G401 (cell line): ENCODE measurements at places on chromosomes 11 and 22.
A peak's percentile ranks its signal among the peaks of the same experiment; 100 is the strongest.

GRCh38 chr11:93444617-93445073 is 98.5 kb downstream of the SMCO4 start:
- no peak for DNase-seq

DNA sequence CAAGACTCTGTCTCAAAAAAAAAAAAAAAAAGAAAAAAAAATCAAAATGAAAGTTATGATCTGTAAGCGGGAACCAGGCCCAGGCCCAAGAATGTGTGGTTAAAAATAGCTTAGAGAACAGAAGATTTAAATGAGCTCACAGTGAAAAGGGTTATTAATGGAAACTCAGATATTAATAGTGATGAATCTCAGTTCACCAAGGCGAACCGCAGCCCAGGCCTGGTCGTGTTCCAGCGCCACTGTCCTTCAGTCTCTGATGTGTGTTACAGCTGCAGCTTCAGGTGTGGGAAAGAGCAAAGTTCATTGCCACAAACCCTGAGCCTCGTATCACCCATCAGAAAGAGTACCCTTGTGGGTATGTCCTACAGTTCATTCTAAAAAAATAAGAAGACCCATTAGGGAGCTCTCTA is 107.1 kb downstream of the GAB2 start:
- DNase-seq, result no peak

DNA sequence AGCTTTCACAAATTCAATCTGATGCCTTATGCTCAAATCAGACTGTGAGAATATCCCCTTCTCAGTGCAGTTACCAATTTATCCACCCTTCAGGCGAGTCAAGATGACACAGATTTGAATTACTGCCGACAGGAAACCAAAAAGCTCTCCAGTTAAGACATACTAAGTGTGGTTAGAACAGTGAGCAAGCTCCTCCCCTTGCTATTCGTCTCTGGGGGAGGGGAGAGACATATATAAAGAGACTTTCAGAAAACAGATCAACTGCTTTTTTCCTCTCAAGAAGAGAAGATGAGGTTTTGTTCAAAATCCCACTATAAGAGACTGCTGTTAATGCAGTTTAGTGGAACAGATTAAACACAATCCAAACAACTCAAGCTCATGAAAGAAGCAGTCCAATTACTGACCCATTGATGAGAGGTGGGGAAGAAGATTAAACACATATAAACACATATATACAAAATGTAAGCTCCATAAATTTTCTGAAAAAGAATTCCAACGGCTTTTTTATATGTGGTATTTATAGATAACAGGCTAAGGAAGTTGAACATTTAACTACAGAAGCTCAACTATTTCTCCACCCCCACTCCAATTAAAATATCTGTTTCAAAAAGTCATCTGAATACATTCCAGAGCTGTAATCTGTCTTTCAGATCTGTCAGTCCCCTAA is 102.7 kb downstream of the MRTFA start:
- peak; percentile 41 for DNase-seq

DNA sequence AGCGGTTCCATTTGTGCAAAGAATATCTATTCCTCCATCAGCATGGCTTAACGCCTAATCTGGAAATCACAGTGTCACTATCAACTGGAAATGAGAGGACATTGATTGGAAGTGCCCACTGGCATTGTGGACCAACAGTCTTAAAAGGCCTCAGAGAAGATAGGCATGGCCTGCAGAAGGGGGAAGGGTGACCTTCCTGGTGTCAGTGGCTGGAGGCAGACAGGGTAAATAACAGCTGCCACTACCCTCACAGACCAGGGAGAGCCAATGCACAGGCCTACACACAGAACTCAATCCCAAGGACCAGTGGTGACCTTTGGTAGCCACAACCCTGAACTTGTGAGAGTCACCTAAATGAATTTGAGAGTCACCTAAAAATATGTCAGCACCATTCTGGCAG is 36.0 kb downstream of the DDIAS start:
- no peak for DNase-seq

- no peak for DNase-seq
These were observed 1.5 kb upstream of the UBASH3B start for GRCh38 chr11:122653916-122654585.

DNA sequence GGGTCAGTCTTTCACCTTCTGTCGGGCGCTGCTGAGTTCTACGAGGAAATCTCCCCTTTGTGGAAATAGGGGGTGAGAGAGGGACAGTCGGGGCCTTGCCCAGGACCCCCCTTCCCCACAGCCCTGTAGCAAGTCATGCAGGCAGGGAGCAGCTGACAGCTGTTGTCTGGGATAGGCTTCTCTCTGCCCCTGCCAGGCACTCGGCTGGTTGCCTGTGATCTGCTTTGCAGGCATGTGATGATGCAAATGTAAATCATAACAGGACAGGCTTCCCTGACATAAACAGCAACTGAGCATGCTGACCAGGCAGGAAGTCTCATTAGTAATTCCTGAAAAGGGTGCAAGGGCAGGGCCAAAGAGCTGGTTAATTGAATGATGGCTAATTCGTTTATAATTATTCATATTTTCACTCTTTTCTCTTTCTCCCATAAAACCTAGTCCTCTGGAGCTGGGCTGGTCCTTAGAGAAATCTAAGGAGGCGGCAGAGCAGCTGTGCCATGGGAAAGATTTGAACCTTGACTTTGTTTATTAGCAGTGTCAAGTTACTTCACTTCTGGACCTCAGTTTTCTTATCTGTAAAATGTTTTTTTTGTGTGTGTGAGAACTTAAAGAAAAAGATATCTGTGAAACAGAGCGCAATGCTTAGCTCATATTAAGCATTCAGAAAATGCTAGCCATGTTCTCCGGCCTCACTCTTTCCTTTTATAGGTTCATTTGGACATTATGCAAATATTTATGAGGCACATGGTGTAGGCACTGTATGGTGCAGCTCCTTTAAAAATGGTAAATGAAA is 129.7 kb downstream of the LDLRAD3 start:
- DNase-seq, result peak; percentile 85

GRCh38 chr11:64870176-64870892 is 8.1 kb downstream of the EHD1 start:
- peak; percentile 30 for DNase-seq

GRCh38 chr11:68353669-68354068 is 41.3 kb downstream of the LRP5 start:
- no peak for DNase-seq

DNA sequence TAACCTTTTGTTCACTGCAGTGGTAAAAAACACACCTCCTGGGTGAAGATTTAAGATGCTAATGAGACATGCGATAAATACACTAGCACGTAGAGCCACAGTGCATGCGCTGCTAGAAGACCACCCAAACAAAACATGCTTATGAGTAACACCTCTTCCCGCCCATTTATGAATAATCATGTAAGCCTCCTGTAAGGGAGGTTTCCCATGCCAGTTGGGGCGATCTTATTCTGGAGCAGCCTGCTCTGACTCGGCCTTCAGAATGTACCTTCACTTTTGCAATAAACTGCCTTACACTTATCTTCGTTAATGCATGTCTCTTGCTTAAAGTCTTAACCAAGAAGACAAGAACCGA is 18.1 kb upstream of the SCARF2 start:
- no peak for DNase-seq

GRCh38 chr11:94885581-94885980 is 87.8 kb downstream of the CWC15 start:
- DNase-seq, result peak; percentile 51
